ENCODE measurements at places on chromosomes 3 and 15.

- no peak for DNase-seq
Observed at GRCh38 chr3:67405193-67405592, 249.2 kb downstream of the SUCLG2 start.

- no peak for DNase-seq
Observed at GRCh38 chr3:159137949-159138348, 336.1 kb downstream of the MFSD1 start.

DNA sequence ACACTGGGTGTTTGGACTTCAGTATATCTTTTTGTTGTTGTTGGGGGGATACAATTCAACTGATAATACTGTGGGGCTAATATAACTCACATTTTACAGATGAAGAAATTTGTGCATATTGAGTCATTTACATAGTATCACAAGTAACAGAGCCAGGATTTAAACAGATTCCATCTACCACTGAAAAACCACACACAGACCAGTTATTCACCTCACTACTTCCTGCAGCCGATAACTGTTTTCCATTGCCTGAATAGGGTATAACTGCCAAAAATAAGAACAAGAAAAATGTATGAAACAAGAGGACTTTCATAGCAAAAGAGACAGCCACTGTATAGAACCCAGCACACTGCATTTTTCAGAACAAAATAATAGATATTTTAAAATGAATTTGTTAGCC, 215.8 kb upstream of the CNTN6 start:
- no peak for DNase-seq

GRCh38 chr3:89145995-89146394, 38.6 kb downstream of the EPHA3 start:
- peak; percentile 96 for DNase-seq

DNA sequence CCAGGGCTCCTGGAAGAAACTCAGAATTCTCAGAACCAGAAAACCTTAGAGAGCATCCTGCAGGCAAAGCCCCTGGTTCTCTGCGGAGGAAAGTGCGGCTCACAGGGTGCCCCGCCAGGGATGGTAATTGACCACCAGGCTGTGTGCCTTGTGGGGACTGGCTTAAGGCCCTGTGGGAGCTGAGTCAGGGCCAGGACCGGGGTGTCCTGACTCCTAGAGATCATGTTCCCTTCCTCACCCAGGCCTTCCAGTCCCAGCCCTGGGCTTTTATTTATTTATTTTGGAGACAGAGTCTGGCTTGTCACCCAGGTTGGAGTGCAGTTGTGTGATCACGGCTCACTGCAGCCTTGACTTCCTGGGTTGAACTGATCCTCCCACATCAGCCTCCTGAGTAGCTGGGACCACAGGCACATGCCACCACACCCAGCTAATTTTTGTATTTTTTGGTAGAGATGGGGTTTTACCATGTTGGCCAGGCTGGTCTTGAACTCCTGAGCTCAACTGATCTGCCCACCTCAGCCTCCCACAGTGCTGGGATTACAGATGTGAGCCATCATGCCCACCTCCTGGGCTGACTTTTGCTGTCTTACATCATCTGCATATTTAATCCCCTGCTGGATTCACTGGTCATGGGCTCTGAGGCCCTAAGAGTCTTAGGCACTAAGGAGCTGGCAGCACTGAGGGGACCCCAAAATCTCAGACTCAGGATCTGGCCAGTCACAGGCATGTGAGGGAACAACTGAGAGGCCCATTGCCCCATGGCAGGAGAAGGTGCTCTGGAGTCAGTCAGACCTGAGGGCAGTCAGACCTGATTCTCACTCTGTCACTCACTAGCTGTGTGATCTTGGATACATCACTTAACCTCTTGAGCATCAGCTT, 20.4 kb upstream of the LAMP3 start:
- no peak for DNase-seq

DNA sequence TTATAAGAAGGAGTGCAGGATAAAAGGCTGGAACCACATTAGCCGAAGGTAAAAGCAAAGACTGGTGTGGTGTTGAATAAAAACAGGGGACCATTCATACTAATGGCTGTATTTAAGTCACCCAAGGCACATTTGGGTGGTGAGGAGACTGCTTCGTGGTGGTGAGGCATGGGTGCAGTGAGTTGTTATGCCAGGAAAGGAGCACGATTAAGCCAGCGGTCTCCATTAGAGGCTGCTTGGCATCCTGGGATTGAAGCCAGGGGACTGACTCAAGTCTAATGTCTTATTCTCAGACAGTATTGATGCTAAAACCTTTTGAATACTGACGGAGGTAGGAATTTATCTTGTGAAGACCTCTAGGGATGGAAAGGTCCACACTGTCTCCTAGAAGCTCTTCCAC, 21.9 kb downstream of the FEM1B start:
- DNase-seq: no peak

All from bronchial epithelial cell (primary cell).